NCI-H1694 treated with DMSO at 0.1 percent for 48 hours (cell line): ENCODE measurements at places on chromosomes 1 and 21.

DNA sequence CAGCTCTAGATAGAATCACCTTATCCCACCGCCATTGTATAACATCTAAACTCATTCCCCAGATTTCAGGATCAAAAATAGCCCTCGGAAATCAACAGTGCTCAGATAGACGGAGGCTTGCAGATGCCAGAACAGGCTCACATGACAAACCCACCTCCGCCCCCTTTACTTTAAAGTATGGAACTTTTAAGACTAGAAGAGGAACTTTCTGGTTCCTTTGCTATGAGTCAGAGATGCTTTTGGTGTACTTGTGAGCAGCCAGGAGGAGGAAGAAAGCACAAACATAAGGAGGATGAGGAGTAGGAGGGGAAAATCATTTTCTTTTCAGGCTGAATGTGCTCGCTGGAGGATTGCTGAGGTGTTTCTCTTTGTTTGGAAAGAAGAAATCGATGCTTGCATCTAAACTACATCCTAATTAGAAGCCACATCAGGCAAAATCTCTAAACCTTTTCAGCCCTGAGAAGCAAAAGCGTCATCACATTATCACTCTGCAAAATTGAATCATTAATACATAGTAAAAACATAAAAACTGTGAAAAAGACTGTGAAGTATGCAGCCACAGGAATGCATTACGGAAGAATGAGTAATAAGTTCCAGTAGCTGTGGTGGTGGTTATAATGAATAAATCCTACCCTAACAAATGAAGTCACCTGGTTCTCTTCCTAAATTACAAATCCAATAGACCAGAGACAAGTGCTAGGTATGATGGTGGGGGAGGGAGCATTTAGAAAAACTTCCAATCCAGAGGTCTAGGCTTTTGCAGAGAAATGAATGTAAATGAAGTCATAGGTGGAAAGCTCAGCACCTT is 251.3 kb downstream of the KCNH1 start:
- DNase-seq: no peak

DNA sequence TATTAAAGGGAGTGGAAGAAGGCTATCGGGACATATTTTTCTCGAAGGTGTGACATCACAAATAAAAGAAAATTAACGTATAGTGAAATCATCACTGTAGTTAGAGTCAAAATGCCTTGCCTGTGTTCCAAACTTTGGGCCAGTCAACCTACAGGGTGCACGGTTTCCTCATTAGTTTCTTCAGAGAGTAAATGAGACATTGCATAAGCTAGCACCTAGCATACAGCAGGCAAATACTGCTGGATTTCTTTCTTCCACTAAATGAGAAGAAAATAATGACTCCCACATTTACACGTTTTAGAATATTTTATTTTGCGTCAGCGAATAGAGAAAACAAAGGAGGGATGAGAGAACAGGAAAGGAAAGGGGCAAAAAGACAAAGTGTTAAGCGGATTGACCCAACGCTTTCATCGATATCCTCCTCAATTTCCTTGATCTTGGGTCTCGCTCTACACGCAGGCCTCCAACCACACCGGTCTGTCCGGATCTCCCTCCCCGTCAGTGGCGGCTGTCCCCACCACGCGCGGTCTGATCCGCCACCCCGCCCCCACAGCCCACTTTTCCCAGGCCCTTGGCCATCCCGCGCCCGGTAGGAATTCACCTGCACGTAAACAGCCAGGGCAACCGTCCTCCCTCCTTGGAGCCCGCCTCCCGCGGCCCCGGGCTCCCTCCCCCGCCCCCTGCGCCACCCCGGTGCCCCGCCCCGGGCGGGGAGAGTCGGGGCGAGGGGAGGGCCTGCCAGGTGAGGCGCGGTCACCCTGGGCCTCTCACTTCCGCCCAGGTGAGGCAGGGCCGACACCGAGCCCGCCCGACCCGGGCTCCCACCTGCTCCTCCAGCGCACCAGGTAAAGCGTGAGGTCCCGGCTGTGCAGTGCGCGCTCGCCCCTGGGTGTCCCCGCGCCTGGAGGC is at the start of gene PATJ:
TSS of gene PATJ (plus strand) at position 770 of the 909 bp plus-strand sequence. CDS start 20,413 bp downstream, outside the sequence.
- peak; percentile 37 for DNase-seq

DNA sequence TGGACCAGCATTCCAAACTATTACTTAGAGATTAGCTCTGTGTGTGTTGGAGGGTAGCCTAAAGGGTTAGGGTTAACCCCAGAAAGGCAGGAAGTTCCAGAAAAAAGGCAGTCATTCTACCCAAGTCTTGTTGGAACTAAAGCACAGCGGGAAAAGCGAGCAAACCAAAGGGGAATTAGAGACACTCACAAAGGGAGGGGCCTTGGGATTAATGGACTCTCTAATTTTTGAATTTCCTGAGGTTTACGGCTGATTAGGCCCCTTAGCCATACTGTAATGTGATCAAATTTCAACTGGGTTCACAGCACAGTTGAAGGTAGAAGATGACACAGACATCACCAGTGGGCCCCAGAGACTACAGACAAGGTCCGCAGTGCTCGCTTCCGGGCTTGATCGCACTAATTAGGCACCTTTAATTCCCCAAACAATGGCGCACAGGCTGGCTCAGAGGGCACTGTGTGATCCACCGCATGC is 28.3 kb downstream of the CAPZB start:
- DNase-seq: no peak

GRCh38 chr1:106721790-106722189 is 334.7 kb upstream of the PRMT6 start:
- no peak for DNase-seq

DNA sequence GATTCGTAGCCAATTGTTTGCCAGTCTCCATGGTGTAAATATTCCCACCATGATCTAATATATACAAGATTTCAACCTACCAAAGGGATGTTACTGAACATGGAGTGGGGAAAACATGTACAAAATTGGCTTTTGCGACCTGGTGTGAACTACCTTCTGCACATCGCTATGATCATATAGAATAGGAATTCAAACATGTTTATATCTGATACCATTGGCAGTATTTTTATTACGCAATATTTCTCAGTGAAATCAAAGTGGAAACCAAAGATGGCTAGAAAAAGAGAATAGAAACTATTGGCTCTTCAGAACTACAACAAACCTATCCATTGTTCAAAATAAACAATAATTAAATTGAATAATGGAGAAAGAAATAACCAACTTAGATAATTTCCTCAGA is 285.1 kb downstream of the TPR start:
- DNase-seq: no peak

DNA sequence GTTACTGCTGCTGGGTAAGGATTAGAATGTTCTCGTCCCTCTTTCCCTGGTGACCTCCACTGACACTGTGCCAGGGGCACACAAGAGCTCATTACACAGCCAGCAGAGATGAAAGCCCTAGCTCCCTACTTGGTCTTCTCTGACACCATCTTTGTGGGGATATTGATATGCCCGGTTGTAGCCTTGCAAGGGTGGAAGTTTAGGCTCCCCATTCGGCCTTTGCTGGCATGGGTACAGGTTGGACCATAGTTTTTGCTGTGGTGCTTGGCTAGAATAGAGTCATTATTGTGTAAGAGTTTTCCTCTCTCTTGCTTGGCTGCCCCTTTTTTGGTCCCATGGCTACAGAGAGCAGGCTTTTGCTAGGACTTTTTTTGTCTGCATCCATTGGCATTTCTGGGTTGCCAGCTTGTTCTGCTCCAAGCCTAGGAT is 12.3 kb downstream of the RAB4A start:
- no peak for DNase-seq

GRCh38 chr1:191255354-191256054 is 777.8 kb upstream of the BRINP3 start:
- DNase-seq: no peak
